ENCODE measurements at places on chromosomes 1 and 21.

DNA sequence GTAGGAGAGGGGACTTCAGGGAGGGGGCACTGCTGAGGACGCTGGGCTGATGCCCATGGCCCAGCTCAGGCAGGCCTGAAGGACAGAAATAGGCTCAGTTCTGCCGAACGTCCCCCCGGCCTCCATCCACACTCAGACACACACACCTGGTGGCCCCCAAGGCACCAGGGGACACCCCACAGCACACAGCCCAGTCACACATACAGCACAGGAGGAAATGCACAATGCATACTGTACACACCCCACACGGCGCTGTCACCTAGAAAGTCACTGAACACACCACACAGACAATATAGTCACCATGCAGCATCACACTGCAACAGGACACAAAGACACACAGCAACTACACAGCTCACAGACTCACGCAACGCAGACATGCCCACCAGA is 562 bp downstream of the SYTL1 start:
- DNase-seq, result no peak

GRCh38 chr1:53188099-53188498 is 8.5 kb upstream of the CPT2 start:
- no peak for DNase-seq

DNA sequence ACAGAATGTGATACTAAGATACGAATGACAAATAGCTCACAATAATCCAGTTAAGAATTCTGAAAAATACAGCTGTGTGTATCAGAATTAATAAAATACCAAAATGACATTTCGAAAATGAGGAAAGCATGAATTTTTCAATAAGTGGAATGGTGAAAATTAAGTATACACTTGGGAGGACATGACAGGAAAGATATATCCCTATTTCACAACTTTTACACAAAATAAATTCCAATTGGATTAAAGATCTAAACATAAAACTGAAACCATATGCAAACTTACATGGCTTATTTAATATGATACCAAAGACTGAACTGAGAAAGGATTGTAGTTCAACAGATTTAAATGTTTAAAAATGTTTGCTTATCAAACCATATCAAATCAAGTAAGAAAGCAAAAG is 510.4 kb upstream of the ADAMTS5 start:
- DNase-seq, result no peak

DNA sequence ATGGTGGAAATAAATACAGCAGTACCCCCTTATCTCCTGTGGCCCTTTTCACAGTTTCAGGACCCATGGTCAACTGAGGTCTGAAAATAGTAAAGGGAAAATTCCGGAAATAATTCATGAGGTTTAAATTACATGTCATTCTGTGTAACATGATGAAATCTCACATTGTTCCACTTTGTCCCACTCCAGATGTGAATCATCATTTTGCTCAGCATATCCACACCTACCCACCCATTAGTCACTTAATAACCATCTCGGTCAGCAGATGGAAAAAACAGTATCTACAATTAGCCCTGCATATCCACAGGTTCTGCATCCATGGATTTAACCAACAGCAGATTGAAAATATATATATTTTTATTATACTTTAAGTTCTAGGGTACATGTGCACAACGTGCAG is 86.9 kb upstream of the GORAB start:
- DNase-seq, result no peak

DNA sequence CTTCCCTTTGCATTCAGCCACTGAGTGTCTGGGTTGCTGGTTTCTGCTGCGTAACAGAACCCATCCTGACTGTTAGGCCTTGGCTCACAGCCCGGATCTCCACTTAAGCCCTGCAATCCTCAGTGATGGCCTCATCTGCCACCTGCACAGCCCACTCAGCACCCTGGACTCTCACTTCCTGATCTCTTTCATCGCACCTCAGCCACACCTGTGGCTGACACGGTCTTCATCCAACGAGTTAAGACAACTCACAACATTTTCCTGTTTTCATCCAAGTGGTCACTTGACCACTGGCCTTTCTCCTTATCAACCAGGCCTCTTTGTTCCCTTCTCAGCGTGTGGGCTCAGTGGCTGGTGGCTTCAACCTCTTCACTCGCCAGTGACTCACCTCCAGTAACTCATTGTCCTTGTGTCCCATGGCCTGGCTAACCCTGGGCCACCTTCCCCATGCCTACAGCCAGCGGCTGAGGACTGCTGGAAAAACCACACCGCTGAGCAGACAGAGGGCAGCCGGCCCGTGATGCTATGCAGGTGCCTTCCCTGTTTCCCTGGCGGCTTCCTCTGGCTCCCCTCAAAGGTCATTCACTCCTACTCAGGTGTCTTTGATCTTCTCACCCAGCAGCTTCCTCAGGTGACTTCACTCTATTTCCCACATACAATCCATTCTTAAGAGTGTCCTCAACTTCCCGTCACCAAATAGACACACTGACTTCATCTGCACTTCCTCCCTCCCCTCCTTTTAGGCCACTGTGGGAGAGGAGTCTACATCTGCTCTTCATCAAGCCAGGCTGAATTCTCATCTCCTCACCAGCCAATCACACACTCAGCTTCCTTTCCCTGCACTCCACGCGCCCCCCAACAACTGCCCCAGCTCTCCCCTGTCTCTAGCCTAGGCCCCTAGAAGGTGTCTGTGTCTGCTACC is 19.9 kb upstream of the EDN2 start:
- DNase-seq, result peak; percentile 54

Data from SHP77 treated with DMSO at 0.1 percent for 48 hours (cell line).